Hematopoietic multipotent progenitor cell treated with erythropoietin and hydrocortisone succinate and interleukin-3 and kit ligand, for 4 days (in vitro differentiated cells): ENCODE measurements at places on chromosomes 6 and 20.
A peak's percentile ranks its signal among the peaks of the same experiment; 100 is the strongest.

GRCh38 chr6:101847690-101848089 lies 454.2 kb downstream of the GRIK2 start:
- no peak for DNase-seq

DNA sequence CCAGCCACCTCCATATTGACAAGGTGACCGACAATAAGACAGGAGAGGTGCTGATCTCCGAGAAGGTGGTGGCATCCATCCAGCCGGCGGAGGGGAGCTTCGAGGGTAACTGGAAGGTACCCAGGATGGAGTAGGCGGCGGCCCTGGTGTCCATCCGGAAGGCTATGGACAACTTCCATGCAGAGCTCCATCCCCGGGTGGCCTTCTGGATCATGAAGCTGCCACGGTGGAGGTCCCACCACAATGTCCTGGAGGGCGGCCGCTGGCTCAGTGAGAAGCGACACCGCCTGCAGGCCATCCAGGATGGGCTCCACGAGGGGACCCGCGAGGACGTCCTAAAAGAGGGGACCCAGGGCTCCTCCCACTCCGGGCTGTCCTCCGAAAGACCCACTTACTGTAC lies 17.0 kb downstream of the DEFB115 start:
- no peak for DNase-seq

DNA sequence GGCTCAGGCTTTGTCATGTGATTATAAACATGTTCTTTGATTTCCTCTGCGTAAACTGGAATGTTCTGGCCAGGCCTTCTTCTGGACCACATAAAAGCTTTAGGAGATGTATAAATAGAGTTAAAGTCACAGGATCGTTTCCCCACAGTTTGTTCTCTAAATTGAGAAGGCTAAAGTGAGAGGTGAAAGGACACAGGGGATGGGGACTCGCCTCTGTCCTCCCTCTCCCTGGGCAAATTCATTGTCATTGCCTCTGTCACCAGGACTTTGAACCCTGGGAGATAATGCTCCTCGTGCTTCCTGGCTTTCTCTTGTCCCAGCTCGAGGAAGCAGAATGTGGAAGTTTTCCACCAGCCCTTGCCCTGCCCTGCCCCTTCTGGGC lies 20.3 kb upstream of the ZFAND3 start:
- no peak for DNase-seq

- DNase-seq = no peak
These were observed 233.3 kb upstream of the RUNX2 start for GRCh38 chr6:45094831-45095230.

GRCh38 chr6:135990439-135990838 lies 138.9 kb downstream of the PDE7B start:
- DNase-seq = no peak

GRCh38 chr20:8395956-8396355 lies 263.9 kb downstream of the PLCB1 start:
- DNase-seq = peak; percentile 49

DNA sequence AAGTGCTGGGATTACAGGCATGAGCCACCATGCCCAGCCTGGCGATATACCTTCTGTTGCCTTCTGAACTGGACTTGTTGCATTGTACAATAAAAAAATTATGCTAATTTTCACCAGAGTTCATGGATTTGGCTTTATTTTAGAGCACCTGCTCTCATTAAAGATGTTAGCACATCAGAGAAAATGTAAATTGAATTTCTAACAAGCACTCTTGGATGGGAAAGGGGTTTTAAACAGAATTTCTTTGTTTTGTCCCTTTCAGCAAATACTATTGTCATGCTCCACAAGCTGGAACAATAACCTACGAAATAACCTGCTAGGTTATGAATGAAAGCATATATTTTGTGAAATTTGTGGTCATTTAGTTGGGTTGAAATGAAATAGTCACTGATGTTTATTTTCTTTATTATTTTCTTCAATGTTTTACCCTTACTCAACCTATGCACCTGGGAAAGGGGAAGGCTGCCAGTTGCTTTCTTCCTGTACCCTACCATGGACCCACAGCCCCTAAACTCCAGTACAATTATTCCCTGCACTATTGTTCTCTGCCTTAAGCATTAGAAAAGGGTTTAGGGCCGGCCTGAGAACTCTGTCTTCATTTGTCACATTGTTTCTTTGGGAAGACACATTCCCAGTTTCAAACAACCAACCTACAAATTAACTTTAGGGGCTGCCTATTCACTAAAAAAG lies 22.2 kb downstream of the ZDHHC14 start:
- no peak for DNase-seq

- no peak for DNase-seq
These were observed 72.7 kb downstream of the PSMG4 start for GRCh38 chr6:3331494-3331893.

- DNase-seq = no peak
These were observed 22.4 kb upstream of the TASP1 start for GRCh38 chr20:13661070-13661685.

DNA sequence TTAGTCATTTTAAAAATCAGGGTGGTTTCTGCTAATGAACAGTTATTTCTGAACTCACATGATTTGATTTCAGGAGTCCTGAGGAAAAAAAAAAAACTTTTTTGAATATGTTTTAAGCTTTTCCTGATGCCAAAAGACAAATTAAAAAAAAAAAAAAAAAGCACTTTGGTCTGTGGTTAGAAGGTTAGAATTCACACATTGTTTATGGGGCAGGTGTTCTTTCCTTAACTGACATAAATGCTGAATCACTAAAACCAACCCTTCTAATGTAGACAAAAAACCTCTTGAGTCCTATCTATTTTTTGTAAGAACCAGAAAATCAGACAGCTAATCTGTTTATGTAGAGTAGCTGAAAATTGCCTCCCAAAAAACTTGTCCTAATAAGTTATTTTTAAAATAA lies 20.4 kb downstream of the THEMIS start:
- peak; percentile 12 for DNase-seq

- DNase-seq = no peak
These were observed 163.9 kb upstream of the SULF2 start for GRCh38 chr20:47949230-47949629.

DNA sequence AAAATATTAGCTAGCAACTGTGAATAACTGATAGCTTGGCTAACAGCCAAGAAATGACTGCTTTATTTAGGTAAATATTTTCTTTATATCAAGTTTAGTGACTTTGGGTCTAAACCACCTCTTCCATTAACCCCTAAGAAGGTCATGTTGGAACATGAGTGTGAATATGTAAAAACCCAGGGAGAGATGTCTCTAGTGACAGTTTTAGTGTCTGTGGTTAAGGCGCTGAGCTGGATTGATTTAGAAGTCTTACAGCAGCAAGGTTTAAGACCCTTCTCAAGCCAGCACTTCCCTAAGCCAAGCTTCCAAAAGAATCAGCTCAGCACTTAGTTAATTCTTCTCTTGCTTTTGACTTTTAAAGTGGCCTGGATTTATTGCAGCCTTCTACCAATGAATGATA lies 11.4 kb upstream of the SIRT5 start:
- DNase-seq = no peak

DNA sequence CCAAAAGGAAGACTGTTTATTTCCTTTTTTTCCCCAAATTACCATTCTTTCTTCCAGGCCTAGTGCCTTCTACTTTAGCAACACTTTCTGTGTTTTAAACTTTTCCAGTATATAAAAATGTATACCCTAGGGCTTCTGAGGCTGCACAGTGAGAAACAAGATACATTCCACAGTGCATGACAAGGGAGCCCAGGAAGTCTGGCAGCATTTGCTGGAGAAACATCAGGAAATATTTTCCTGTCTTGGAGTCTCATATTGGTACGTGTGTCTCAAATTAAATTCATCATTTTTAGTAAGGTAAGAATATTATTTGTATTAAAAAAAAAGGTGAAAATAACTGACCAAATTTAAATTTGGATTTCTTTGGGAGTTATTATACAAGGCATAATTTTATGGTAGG lies 662.6 kb downstream of the RFPL4B start:
- DNase-seq = no peak

DNA sequence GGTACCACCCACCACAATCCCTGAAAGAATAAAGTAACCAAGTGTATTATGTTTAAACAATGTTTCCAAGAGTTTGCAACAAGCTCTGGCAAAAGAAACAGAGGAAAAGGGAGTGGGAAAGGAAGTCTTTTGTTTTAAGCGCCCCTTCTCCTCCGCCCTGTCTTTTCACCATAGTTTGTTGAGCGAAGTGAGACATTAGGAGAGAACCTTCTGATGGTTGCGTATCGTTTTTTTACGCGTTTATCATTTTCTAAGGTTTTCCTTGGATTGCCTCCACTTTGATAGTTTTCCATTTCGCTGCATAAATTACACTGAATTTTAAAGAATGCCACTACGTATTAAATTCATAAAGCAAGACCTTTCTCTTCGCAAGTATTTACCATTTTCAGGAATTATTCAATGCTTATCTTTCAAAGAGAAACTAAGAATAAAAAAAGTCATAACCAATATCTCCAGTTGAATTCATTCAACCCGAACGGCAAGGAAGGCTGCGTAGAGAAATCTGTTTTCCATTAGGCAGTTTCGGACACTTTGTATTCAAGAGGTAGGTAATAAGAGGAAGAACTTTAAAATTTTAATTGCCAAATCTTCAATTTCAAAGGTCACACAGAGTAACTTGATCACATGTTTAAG lies 920 bp upstream of the EPHA7 start:
- DNase-seq = no peak

DNA sequence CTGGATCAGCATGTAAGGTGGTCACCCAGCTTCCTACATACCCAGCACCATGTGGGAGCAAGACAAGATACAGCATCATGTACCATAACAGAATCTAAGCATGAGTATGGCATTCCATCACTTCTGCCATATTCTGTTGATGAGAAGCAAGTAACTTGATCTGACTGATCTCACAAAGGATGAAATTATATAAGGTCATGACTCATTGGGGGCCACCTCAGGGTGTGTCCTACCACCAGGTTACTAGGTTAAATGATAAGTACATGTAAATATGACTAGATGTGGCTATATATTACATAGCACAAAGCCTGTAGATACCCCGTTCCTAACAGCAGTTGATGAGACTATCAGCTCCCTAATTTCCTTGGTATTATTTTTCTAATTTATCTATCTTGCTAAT lies 213.1 kb downstream of the DOK5 start:
- no peak for DNase-seq

DNA sequence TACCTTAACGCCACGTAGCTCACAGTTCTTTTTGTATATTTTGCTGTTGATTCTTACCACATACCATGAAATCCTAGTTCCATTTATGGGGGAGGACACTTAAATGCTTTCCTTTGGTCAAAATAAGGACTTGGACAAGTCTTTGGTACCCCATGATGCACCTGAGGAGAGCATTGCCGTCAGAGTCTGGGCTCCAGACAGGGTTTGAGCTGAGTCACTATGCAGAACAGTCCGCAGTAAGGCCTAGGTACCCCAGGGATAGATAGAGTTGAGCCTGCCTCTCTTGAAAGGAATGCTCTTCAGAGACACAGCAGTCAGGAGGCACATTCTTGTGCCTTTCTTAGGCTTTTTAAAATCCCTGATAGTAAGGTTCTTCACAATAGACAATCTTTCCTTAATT lies 6.0 kb downstream of the PARD6B start:
- DNase-seq = no peak

- no peak for DNase-seq
These were observed 299.7 kb downstream of the CDKAL1 start for GRCh38 chr6:20833881-20834515.

DNA sequence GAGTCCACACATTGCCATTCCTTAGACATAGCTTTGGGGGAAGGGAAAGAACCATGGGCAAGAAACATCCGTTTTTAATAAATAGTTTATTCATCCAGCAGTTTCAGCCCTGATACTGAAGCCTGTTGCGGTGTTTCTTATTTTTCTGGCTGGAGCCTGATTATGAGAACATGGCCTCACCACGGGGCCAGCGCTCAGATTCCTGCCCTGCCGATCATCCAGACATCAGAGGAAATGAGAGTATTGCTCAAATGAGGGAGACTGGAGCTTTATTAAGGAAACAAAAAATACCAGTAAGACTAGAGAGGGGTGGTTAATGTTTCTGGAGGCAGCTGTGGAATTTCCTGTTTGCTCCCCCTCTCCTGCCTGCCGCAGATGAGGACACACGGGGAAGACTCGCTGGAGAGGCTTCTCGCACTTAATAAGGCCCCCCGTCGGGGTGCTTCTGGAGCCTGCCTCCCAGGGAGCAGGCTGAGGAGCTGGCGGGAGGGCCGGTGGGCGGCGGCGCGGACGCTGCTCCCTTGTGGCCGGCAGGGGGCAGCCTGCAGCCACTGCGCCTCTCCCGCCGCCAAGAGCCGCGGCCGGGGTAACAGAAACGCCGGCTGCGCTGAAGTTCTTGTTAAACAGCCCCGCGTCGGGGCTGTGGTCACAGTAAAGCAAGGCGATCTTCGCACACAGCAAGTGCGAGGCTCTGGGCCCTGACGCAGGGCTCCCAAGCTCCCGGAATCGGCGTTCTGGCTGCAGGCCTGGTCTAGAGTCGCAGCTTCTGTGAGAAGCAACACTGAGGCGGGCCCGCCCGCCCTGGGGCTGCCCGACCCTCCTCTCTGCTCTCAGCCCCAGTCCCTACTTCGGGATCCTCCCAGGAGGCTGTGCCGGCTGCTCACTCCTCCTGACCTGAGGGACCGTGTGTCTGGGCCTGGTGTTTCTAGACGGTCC lies 17.5 kb downstream of the LEMD2 start:
- peak; percentile 90 for DNase-seq

DNA sequence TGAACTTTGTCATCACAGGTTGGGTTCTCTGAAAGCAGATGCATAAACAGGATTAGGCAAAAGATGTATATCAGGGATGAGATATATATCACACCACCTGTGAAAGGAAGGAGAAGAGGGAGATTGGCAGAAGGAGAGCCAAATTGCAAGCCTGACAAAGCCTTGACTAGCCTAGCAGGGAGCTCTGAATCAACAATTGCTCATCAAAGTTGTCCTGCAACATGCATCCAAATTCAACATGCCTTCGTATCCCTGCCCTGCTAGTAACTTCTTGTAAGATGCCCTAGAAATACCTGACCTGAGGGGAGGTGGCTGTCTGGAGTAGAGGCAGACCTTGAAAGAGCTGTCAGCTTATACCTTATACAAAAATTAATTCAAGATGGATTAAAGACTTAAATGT lies 207.1 kb upstream of the HTR1E start:
- no peak for DNase-seq

DNA sequence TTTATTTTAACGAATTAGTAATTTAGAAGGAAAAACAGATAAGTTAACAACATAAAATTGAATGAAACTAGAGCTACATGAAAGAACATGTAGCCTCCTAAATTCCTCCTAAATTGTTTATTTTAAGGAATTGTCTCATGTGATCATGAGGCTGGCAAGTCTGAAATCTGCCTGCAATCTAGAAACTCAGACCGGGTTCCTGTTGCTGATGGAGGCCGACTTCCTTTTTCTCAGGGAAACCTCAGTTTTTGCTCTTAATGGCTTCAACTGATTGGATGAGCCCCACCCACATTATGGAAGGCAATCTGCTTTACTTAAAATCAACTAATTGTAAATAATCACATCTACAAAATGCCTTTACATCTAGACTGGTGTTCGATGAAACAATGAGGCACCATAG lies 267.6 kb upstream of the PRND start:
- peak; percentile 16 for DNase-seq

- peak; percentile 35 for DNase-seq
These were observed 670.8 kb downstream of the KIF16B start for GRCh38 chr20:15902493-15902892.

GRCh38 chr6:55447891-55448290 lies 120.6 kb downstream of the GFRAL start:
- no peak for DNase-seq
